ENCODE measurements at places on chromosomes 2 and 18.

GRCh38 chr2:126657636-126658318 lies 1.8 kb downstream of the GYPC start:
- DNase-seq = peak; percentile 83

- no peak for DNase-seq
Observed at GRCh38 chr2:196957442-196957841, 30.9 kb upstream of the PGAP1 start.

- DNase-seq = no peak
Observed at GRCh38 chr18:46399303-46399702, 257.7 kb downstream of the LOXHD1 start.

DNA sequence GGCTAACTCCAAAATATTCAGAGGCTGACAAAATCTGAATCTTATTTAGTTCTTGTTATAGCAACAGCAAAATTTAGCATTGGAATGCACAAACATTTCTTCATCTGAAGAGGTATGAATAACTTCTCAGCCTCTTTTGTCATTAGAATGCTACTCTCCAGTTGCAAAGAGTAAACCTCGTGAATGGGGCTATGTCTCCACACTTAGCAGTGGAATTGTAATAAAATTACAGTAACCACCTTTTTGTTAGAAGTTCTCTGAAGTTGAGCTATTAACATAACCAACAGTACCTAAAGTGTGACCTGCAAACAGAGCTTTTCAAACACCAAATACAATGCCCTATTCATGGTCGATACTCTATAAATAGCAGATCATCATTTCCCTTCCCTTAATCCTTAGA lies 50.2 kb upstream of the GALNT3 start:
- DNase-seq = no peak

DNA sequence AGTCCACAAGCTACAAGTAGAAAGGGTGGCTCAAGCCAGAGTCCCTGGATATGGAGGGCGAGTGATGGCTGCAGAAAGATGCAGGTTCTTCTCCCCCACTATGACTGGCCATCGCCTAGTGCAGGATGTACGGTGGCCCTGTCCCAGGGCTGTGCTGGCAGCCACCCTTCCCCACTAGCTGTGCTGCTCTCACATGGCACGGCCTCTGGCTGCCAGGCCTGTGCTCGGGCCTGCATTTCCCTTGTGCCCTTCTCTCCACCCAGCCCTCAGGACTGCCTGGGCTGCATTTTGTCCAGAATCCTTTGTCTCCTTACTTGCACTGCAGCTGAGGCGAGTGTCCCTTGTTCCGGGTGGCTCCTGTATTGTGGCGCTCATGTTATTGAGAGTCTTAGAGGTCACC lies 1.6 kb upstream of the RAMP1 start:
- no peak for DNase-seq

- DNase-seq = no peak
Observed at GRCh38 chr2:10257500-10258147, 45.1 kb upstream of the HPCAL1 start.

DNA sequence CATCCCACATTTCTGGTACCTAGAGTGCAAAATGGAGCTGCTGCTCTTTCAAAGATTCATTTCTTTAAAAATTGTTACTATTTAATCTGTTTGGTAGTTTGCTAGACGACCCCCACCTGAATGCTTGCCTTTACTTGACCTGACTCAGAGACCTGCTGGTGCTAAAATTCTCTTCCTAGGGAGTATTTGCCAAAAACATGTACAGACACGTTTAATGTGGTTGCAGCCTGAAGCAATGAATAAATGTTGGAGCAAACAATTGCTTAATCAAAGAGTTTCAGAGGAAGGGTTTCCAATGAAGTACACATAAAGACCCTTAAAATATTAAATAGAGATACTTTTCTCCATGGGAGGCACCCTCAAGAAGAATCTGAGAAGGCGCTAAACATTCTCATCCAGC lies 734.4 kb downstream of the CBLN2 start:
- no peak for DNase-seq

DNA sequence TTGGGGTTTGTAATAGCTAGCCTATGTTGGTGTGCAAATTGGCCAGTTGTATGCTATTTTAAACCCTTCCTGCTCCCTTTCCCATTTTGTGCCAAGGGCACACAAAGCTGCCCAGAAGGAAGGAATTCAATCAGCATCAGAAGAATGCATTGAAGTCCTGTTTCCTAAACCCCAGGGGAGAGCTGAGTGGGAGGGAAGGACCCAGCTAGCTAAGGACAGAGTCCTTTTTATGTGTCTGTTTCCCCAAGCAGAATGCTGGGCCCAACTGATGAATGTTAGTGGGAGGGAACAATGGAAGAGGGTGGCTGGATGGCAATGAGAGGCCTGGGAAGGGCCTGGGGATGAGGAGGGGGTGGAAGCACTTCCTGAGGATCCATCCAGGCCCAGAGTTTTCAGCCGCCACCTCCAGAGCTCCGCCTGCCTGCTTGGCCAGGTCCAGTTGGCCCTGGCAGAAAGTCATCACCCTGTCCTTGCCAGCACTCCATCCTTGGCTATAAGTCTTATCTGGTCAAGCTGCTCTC lies 32.7 kb downstream of the MEX3C start:
- DNase-seq = no peak

GRCh38 chr2:120469426-120469825 lies 123.5 kb downstream of the INHBB start:
- DNase-seq = no peak

- no peak for DNase-seq
Observed at GRCh38 chr2:19021721-19022120, 336.7 kb downstream of the OSR1 start.

DNA sequence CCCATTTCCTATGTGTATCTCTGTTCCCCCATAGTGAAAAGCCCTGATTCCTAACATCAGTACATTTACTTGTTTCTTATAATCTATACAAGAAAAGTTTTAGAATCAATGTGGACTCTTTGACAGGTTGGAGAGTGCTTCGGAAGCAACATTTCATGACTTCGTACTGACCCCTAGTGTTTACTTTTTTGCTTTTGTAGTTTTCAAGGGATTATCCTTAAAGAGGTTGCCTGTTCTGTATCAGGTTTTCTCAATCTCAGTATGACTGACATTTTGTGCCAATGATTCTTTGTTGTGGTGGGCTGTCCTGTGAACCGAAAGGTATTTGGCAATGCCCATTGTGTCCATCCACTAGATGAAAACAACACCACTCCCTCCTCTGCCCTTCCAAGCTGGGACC lies 43.3 kb upstream of the SERPINB2 start:
- DNase-seq = no peak

DNA sequence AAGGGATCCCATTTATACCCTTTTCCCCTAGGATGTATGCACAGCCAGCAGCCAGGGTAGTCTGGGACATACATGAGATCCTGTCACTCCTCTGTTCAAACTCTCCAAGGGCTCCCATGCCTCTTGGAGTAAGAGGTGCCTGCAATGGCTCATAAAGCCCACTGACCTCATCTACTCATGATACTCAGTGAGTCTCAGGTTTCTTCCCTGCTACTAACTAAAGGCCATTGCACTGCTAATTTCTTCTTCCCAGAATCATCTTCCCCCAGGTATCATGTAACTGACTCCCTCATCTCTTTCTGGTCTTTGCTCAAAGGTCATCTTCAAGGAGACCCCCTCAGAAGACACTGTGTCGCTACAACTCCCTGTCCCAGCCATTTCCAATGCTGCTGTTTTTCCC lies 68.2 kb downstream of the CCBE1 start:
- no peak for DNase-seq

GRCh38 chr2:9264301-9264700 lies 57.7 kb downstream of the ASAP2 start:
- no peak for DNase-seq

GRCh38 chr2:126658319-126658904 lies 2.5 kb downstream of the GYPC start:
- DNase-seq = peak; percentile 31

DNA sequence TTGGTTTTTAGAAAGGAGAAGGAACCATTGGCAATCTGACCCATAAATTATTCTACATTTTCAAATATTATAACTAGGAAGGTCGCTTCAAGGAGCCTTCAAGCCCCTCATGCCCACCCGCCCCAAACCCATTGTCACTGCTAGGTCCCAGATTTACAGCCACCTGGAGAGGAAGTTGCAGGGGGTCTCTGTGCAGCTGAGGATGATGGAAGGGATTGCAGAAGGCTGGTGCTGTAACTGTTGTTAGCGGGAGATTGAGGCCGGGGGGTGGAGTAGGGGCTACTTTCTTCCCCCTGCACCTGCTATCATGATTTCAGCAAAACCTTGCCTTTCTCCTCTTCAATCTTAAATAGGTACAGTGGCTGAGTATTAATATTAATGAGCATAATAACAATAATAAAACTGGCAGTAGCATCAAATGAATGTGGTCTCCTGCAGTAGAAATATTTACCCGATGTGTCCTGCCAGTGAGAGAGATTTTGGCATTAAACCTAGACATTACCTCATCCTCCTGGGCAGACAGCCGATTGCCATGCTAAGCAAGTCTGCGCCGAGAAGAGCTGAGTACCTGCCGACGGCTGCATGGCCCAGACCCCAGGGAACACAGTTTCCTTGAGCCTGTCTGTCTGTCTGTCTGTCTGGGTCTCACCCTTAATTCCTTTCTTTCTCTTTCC lies 225.4 kb downstream of the FAM210A start:
- no peak for DNase-seq

GRCh38 chr2:227163485-227163997 lies 464 bp downstream of the COL4A4 start:
- no peak for DNase-seq
